SJSA1 (cell line): ENCODE measurements at places on chromosomes 5 and 9. TPM values are rescaled to one million over a fixed set of nuclear protein-coding genes. Genes with fewer than 3 reads are reported as not detected.

DNA sequence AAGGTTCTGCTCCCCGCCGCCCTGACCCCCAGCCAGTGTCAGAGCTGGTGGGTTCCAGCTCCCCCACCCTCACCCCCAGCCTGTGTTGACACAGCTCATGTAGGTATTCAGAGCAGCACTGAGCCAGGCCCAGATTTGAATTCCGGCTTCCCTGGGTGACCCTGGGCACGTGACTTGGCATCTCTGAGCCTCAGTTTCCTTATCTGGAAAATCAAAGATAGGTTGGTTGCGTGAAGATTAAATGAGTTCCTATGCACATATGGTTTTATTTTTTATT lies 42.0 kb downstream of the HMCN2 start:
- no peaks in the 10 kb centered on the region for H3K4me1 ChIP-seq
- no peaks in the 10 kb centered on the region for H3K36me3 ChIP-seq
- H3K4me3 ChIP-seq = no peak overlapping the region

DNA sequence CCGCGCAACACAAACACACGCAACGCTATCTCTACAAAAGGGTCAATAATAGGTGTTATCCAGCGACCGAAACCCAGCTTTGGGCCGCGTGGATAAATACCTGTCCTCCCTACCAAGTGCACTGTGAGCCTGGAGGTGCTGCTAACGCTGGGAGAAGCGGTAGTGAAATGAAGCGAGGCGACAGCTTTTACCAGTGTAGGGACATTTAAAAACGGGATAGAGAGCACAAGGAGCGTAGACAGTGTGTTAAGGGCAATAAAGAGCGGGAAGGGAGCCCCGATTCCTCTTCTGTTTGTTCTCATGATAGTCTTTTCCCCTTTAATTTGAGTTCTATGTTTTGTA lies 421 bp upstream of the DEPDC1B start:
- peak overlapping the region; percentile 68 for H3K4me3 ChIP-seq
- H3K4me1 ChIP-seq = peaks cover 14% of the 10 kb centered on the region
- H3K27me3 ChIP-seq = no peaks in the 10 kb centered on the region
- peak overlapping the region; percentile 84 for H3K27ac ChIP-seq
- DNase-seq = no peak
- H3K36me3 ChIP-seq = no peaks in the 10 kb centered on the region; the same call in 1 of the 2 replicates

The CARTPT gene
- not detected in 2 replicates for total RNA-seq

The KCNT1 gene
- total RNA-seq = not detected in 2 replicates

The GPR150 gene
- 0.18 TPM in 1 of 2 replicates, not detected in the other for total RNA-seq

GRCh38 chr5:65835191-65835590 lies 91.2 kb upstream of the ERBIN start:
- H3K4me1 ChIP-seq = peaks cover 35% of the 10 kb centered on the region
- H3K4me3 ChIP-seq = no peak overlapping the region
- H3K36me3 ChIP-seq = no peaks in the 10 kb centered on the region
- H3K27ac ChIP-seq = no peak overlapping the region
